Inflammatory macrophage treated with lipopolysaccharide for 1 hour (primary cell): ENCODE measurements at places on chromosomes 1 and 21.
A peak's percentile ranks its signal among the peaks of the same experiment; 100 is the strongest.

GRCh38 chr1:189769448-189769847, 708.2 kb downstream of the BRINP3 start:
- DNase-seq, result no peak

GRCh38 chr1:56123421-56123820, 455.9 kb downstream of the PLPP3 start:
- no peak for DNase-seq

- DNase-seq, result peak; percentile 73
Measured at GRCh38 chr1:107965110-107965991, at the start of gene VAV3. VAV3 (minus strand) TSS chr1:107965180; CDS start chr1:107964869, 311 bp downstream.

DNA sequence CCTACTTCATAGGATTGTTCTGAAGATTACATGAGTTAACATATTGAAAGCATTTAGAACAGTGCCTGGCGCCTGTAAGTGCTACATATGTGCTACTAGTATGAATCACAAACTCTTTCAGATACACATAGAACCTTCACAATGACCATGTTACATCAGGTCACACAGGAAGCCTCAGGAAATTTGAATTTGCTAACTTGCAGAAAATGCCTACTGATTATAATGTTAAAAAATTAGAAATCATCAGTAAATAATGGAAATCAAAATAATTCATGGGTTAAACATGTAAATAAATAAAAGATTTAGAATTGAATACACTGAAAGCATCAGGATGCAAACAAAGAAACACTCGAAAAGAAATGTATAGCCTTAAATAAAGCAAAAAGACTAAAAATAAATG, 94.9 kb downstream of the SPAG17 start:
- DNase-seq, result no peak

DNA sequence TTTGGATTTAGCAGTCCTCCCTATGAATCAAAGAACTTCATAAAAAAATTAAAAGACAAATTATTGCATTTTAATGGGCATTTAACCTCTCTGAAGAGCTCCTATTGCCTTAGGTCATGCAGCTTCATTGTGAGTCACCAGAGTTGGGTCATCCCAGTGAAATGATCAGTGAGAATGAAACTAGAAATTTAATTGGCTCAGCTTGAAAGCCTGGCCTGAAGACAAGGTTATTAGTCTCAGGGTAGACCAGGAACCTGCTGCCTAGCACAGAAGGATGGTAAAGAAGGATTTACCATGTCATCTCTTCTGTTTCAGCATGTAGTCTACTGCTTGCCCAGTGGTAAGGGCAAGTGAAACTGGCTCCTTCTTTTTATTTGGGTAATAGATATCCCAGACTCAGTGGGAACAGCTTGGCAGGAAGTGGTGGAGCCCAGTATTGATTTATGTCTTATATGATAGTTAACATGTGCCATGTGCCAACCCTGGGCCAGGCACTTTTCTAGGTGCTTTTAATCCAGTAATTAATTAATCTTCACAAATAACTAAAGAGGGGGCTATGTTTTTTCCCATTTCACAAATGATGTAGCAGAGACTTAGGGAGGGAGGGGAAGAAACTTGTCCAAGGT, 23.6 kb downstream of the LAMC2 start:
- peak; percentile 65 for DNase-seq

DNA sequence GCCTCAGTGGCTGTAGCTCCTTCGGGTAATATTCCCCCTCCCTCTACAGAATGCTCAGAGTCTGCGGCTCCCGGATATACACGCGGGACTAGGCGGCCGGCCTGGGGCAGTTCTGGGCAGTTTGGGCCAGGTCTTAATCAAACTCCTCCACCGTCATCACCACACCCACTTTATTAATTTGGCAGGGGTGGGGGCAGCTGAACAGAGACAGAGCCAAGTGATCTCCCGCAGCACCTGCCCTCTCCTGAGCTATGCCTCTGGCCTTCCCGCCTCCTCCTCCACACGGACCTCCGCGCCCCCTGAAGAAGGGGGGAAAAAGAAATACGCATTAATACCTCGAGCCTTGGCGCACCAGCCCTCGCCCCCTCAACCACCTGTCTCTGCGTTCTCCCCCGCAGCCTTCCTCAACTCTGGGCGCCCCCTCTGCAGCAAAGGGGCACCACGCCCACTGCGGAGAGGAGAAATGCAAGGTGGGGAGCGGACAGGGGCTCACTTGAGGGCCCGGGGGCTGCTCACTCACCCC, 42.6 kb downstream of the CD34 start:
- DNase-seq, result no peak

DNA sequence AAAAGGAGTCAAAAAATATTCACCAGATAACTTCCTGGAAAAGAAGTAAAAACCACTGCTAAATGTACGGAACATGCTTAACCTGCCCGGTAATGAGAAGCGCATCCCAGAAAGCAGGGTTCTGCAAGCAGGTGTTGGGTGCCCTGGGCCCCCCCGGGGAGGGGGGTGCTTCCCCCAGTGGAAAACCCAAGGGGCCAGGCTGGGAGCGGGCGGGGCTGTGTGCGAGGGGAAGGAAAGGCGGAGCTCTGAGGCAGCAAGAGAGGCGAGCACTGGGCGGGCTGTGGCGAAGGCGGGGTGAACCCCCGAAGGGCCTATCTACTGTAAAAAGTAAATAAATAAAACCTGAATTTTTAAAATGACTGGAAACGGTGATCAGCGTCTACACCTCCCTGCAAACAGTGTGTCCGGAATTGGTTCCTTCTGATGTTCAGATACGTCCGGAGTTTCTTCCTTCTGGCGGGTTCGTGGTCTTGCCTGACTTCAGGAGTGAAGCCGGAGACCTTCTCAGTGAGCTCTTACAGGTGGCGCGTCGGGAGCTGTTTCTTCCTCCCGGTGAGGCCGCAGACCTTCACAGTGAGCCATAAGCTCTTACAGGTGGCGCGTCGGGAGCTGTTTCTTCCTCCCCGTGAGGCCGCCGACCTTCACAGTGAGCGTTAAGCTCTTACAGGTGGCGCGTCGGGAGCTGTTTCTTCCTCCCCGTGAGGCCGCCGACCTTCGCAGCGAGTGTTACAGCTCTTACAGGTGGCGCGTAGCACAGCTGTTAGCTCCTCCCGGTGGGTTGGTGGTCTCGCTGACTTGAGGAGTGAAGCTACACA, 13.4 kb downstream of the FTCD start:
- no peak for DNase-seq

GRCh38 chr1:21331752-21332478, 41.7 kb upstream of the ECE1 start:
- DNase-seq, result peak; percentile 35

GRCh38 chr1:30919025-30919881, 10.7 kb upstream of the SDC3 start:
- DNase-seq, result peak; percentile 62

- DNase-seq, result peak; percentile 62
Measured at GRCh38 chr1:245079021-245079609, 75.7 kb upstream of the KIF26B start.

DNA sequence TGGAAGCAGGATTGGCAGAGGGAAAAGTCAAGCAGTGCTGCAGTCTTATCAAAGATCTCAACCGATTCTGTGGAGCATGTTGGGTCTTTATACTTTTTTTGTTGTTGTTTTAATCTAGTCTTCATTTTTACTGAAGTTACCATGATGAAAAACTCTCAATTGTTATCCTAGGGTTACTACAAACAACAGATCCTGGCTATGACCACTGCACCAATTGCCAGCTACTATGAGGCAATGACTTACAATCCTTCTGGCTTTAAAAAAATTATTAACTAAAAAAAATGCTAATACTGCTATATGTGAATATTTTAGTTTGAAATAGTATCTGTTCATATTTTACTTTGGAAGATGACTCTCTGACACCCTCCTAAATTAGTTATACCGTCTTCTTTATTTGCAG, 145.9 kb downstream of the CNIH3 start:
- DNase-seq, result no peak

DNA sequence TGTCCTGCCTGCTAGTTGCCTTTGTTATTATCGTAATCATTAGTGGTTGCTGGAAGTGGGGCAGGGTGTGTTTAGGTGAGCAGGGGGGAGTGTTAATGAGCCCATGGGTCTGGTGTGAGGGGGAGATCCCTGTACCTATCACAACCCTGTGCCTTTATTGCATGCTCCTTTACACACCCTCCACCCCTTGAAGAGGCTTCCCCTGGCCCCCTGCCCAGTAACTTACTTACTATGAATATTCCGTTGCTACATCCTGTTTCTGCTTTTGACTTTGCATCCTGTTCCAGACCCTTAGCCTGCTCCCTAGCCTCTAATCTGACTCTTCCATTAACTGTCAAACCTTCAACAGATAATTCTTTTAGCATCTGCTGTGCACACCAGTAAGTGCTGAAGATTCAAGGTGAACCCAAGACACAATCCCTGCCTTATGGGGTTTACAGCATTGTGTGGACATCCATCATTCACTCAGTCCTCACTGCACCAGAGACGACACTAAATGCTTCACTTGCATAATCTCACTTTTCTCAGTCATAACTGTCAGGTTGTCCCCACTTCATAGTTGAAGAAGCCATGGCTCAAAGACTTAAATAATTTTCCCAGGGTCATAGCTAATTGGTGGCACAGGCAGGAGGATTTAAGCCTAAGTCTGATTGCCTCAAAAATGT, 47.9 kb downstream of the CDC7 start:
- no peak for DNase-seq

GRCh38 chr1:48558366-48558765, 86.4 kb upstream of the SPATA6 start:
- no peak for DNase-seq

DNA sequence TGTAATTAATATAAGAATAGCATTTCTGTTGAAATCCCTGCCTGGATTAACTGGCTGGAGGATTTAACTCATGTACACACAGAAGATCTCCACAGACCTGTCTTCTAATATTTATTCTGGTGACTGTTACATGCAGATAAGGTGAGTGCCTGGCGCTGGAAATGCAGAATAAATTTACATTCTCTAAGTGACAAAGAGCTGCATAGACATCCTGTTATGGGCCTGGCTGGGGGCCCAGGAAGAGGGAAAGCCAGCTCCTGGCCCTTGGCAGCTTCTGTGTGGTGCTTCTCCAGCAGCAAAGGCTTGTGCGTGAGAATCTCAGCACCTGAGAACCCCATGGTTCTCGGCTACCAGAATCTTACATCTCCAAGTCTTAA, 446.6 kb downstream of the PTPRU start:
- DNase-seq, result no peak

GRCh38 chr1:43267291-43267805, 2.4 kb upstream of the TMEM125 start:
- DNase-seq, result no peak

DNA sequence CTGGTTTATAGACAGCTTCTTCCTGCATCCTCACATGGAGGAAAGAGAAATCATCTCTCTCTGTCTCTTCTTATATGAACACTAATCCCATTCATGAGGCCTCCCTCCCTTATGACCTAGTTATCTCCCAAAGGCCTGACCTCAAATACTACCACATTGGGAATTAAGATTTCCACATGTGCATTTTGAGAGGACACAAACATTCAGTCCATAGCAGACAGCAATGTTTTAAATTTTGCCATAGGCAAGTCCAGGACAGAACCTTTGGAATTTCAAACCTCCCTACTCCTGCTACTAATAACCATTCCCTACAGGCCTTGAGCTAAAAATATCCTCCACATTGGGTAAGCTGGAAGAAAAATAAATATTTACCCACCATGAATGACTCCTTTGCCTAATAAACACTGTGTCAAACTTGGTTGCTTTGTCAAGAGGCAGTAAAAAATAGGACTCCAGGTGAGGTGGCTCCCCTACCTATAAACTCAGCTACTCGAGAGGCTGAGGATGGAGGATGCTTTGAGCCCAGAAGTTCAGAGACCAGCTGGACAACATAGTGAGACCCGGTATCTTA, 113.7 kb downstream of the ZNF281 start:
- DNase-seq, result no peak

DNA sequence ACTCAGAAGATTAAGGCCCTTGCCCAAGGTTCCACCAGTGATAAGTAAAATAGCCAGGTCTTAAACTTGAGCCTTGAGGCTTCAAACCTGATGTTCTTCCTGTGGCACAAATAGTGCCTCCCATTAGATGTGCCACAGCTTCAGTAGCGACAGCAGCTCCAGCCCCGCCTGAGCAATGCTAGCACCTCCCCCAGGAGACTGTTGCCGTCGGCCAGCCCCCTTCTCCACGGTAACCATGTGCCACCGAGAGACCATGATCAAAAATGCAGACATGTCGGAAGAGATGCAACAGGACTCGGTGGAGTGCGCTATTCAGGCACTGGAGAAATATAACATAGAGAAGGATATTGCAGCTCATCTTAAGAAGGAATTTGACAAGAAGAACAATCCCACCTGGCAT, 32.2 kb downstream of the KLHDC7A start:
- DNase-seq, result no peak

GRCh38 chr1:114189398-114189797, 35.7 kb upstream of the SYT6 start:
- no peak for DNase-seq

- DNase-seq, result no peak
Measured at GRCh38 chr1:177442584-177442983, 271.8 kb downstream of the BRINP2 start.

DNA sequence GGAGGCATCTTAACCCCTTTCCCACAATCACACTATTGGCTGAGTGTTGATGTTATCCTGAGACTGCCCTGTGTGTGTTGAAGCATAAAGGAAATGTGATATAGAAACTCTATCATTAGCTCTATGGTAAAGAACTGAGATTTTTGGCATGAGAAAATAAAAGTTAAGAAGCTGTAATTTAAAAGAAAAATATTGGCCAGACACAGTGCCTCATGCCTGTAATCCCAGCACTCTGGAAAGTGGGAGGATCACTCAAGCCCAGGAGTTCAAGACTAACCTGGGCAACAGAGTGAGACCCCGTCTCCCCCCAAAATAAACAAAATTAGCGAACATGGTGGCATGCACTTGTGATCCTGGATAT, 14.2 kb upstream of the RIPK4 start:
- no peak for DNase-seq

GRCh38 chr1:96234299-96234698, 487.3 kb upstream of the PTBP2 start:
- no peak for DNase-seq

DNA sequence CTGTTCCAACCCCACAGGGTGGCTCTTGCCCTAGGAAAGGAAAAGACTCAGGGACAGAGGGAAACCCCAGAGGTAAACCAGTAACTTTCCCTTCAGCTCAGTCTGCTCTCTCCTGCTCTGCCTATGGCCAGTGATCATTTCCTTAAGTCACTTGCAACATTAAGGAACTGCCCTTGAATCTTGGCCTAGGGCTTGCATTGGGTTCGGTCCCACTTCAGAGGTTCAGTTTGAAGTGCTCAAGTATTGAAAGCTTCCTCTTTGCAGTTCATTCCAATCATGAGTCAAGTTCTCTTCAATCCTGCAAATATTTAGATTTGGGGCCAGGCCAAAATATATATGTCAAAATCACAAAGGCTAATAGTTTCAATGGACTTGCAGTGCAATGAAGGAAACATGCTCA, 97.7 kb upstream of the IRF2BP2 start:
- peak; percentile 80 for DNase-seq

DNA sequence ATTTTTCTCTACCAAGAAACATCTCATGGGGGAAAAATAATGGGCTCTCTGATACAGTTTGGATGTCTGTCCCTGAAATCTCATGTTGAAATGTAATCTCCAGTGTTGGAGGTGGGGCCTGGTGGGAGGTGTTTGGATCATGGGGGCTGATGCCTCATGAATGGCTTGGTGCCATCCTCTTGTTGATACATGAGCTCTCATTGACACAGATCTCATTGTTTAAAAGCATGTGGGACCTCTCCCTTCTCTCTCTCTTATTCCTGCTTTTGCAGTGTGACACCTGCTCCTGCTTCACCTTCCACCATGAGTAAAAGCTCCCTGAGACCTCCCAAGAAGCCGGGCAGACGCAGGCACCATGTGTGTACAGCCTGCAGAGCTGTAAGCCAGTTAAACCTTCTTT, 332.5 kb upstream of the NRIP1 start:
- no peak for DNase-seq
